Neural crest cell (in vitro differentiated cells): ENCODE measurements at places on chromosomes 1 and 21. TPM values are rescaled to one million over a fixed set of nuclear protein-coding genes. Genes with fewer than 3 reads are reported as not detected.

DNA sequence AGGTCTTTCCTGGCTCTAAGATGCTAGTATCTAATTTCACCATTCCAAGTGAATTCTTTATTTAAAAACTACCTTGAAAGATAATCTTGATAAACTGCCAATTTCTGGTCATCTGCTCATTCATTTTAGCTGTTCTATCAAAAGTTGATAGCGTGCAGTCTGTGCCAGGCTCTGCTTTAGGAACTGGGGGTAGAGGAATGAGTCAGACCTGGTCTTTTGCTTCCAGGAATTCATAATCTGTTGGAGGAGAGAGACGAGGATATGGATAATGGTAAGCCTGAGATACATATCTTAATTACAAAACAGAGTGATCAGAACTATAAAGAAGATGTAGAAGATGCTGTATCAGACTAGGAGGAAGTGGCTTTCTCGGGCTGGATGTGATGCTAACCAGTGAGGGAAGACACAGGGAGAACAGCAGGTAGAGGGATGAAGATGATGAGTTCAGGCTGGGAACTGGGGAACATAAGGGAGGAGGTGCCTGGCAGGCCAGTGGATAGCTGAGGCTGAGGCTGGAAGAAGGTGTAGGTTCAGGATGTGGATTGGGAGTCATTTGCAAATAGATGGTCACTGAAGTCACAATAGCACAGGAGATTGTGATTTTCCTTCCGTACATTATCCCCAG is 12.3 kb upstream of the PHC2 start:
- DNase-seq = no peak

Gene RGS13
- not detected in 2 replicates for total RNA-seq

Gene GNAT2
- not detected in 2 replicates for total RNA-seq

Gene PROX1
- 14.3 and 17.5 TPM in 2 replicates for total RNA-seq

- DNase-seq = no peak
Measured at GRCh38 chr1:30242168-30242567, 481.2 kb downstream of the MATN1 start.

DNA sequence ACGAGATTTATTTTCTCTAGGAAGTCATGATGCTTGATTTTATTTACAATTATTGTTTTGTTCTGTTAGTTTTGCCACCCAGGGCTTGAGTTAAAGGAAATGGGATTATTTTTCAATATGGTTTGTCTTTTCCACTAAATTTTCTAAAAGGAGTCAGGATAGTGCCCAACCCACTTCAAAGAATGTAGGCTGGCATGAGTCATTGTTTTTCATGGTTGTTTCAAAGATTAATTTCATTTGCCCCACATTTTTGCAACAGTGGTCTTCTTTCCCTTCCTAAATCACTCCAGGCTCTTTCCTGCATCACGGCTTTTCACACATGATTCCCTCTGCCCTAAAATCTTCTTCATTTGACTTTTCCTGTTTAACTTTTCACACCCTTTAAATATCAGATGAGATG is 2.5 kb downstream of the SLAMF6 start:
- DNase-seq = no peak
